ENCODE measurements at places on chromosomes 4 and X.

- no peak for DNase-seq
Observed at GRCh38 chrX:154828016-154828408, 6.5 kb downstream of the SMIM9 start.

- no peak for DNase-seq
Observed at GRCh38 chr4:3670521-3671519, 95.4 kb upstream of the ADRA2C start.

- no peak for DNase-seq
Observed at GRCh38 chrX:154131955-154132354, 12.1 kb upstream of the OPN1LW start.

DNA sequence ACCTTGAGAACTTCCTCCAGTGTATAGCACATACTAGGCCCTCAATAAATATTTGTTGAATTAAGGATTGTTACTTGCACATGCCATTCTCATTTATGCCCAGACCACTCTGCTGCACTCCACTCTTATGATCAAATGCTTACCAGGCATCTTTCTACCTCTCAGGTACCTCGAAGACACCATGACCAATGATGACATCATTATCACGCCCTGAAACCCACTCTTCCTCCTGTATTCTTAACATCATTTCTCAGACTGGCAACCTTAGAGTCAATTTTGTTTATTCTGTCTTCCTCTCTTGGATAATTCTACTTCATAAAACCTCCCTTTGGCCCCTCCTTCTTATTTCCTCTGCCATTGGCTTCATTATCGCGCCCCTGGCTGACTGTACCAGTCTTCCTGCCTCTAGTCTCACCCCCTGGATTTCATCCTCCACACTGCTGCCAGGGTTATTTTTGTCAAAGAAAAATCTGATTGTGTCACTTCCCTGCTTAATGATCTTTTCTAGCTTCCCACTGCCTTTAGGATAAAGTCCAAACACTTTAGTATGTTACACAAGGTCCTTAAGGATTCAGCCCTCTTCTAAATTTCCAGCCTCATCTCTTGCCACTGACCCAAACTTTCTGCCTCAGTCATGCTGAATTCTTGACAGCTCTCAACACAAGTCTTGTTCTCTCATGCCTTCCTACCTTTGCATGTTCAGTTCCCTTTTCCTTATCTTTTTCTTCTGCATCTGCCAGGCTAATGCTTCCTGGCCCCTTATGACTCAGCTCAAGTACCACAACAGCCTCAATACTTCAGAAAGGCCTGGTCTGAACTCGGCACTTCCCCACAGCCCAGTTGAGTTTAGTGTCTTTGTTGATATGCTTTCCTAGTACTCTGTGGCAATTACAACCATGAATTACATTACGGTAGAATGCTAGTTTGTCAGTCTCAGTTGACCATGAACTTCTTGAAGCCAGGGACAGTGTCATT, 45.8 kb downstream of the HDAC8 start:
- no peak for DNase-seq

DNA sequence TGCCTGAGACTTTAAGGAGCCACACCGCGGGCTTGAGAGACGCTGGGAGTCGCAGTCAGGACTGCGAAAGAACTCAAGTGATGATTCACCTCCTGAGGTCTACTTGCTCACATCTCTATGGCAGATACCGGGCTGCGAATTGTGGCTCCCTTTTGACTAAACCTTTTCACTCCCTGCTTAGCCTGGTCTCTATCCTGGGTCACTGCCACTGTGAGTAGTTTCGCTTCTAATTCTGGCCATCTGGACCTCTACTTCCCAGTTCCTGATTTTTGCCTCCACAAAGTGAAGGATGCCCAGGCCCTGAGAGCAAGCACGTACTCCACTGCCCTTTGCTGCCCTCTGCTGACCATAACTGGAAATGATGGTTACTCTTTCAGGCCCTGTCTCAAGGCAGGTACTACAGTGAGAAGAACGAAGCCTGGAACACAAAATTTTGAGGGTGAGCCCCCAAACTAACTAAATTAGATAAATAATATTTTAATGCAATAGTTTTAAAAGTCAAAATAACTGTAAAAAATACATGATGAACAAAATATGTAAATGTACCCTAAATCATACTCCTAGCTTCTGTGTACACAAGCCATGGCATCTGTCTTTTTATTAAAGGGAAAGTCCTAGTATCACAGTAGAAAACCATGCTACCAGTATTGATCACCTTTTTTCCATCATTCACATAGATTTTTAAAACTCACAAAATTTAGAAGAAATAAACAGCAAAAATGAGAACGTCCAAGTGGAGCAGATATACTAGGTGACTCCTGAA, 16.7 kb downstream of the MAD2L1 start:
- peak; percentile 75 for DNase-seq

DNA sequence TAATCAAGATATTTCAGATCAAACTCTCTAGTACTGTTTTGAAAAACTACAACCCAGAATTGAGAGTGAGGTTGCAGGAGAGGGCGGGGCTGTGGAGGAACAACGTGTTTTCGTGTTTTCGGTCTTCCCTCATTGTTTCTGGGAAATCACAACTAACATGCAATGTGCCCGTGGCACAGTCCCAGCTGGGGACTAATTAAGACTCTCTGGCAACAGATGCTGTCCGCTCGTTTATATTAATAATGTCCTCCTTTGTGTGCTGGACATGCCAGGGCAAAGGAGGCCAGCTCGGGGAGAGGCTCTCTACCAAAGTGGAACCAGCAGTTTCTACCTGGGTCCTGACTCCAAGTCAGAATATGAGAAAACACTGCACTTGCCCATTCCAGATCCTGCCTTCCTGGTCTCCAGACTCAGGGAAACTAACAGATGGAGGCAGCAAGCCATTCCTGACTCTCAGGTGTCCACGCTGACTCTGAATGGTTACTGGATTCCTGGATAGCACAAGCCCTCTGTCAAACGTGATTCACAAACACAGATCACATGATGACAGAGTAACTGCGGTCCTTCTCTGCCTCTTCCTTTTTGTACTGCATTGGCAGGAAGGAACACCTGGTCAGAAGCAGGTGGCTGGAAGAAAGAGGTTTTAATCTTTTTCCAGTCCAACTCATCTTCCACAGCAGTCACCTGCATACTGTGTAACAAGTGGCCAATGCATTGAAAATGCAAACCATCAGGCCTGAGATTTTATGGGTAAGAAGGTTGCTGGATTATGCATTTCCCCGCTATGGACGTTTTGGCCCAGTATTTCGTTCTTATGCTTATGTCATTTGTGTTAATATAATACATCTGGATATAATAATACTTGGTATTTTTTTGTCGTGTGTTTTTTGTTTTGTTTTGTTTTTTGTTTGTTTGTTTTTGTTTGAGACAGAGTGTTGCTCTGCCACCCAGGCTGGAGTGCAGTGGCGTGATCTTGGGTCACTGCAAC, 65.0 kb downstream of the COQ2 start:
- no peak for DNase-seq

DNA sequence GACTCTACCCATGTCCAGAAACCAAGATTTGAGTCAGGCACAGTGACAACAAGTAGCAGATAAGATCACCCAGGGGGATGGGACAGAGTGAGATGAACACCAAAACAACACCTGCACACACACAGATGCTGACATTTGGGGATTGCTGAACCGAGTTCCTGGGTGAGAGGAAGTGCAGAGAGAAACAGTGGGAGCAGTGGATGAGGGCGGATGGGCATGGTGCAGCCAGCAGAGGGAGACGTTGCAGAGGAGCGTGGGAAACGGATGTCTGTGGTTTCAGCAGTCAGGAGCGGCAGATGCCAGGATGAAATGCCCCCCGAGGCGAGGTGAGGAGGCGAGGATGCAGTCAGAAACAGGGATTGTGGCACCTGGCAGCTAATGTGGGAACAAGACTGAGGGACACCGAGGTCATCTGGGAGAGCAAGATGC, 78.6 kb upstream of the STS start:
- DNase-seq: no peak

DNA sequence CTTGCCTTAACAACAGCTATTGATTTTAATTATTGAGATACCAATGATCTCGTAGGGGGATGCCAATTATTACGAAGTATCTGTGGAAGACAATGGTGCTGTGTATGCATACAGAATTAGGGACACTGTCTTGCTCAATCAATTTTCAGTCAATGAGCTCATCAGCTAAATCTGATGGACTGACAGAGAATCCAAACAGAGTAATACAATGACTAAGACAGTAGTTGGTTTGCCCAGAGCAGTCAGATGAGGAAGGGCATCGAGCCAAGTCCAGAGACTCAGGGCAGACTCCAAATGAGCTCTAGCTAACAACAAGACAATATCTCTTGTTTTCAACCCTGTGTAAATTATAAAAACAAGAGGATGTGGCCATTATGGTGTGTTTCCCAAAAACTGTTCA, 14.7 kb upstream of the GSX2 start:
- DNase-seq: peak; percentile 96

DNA sequence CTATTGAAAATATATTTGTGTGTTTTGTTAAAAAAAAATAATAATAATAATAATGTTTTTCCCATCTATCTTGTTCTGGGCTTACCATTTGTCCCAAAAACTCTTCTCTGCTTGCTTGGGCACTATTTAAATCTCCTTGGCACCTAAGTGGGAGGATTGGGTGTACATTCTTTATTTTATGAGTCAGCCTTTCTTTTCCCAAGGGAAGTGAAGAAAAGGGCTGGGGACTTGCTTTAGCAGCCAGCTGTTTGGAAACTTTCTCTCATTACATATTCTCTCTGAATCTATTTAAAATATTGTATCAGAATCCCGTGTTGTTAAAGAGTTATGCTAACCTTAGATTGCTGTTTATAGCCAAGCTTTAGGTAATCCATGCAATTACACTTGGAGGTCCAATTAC, 2332.4 kb downstream of the ARAP2 start:
- no peak for DNase-seq

GRCh38 chr4:87093443-87094123, 126.8 kb downstream of the KLHL8 start:
- peak; percentile 90 for DNase-seq

Data from kidney glomerular epithelial cell (primary cell).